ENCODE measurements at places on chromosomes 4 and X.

- no peak for DNase-seq
Observed at GRCh38 chr4:153471698-153472093, 5.5 kb downstream of the TMEM131L start.

DNA sequence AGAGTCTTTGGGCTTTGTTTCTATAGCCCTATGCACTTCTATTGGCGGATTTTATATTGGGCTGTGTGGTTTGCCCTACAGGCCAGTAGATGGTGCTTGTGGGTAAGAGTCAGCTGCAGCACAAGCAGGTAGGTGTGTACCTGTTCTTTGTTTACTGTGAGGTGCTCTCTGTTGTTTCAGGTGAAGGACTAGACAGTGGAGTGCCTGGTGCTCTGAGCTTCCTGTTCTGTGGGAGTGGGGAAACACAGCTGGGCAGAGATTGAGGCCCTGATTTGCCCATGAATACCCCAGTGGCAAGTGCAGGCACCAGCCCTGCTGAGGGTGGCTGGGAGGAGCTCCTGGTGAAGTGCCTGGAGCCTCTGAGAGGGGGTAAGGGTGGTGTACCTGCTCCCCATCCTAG, 26.3 kb upstream of the UCP1 start:
- DNase-seq = no peak

- DNase-seq = no peak
Observed at GRCh38 chr4:22435652-22436051, 80.2 kb downstream of the ADGRA3 start.

DNA sequence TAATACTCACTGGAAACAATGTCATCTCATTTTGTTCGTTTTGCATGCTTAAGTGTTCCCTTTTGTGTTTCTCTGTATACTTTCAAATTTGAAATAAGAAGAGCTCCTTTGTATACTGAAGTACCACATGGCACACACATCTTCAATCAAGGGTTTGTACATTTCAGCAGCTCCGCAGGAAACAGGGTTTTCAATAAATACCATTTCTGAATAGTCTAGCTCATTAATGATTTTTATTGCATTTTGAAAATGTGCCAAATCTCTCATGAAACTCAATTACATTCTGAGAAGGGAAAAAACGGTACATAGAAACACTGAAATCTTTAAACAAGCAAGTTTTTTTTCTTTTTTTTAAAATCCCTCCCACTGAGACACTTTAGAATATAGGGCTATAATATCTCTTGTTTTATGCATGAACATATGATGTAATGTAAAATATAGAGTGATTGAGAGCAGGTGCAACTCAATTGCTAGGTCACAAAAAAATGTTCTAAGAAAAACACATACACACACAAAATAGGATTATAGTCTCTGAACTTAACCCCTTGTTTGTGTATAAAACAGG, 914.2 kb upstream of the PCDH7 start:
- DNase-seq = no peak

GRCh38 chrX:16213961-16214360, 46.7 kb downstream of the MAGEB17 start:
- peak; percentile 41 for DNase-seq

- no peak for DNase-seq
Observed at GRCh38 chr4:139802931-139803330, 137.3 kb downstream of the MGST2 start.

DNA sequence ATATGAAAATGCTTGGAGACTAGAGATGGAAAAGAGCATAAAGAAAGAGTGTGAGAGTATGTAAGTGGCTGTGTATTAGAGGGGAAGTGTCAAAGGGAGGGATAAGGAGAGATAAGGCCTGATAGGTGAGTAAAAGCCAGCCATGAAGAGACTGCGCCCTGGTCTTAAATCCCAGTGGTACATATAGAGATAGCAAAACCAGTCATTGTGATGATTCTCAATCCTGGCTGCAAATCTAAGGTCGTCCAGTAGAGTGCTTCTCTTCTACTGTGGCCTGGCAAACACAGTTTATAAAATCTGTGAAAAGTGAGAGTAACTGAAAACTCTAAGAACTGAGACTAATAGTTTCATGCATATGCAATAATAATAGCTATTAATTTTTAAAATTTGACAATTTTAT, 86.9 kb downstream of the MAB21L2 start:
- no peak for DNase-seq

GRCh38 chrX:3599802-3600430, 113.5 kb downstream of the PRKX start:
- no peak for DNase-seq

GRCh38 chr4:1072830-1073446, 40.4 kb downstream of the RNF212 start:
- DNase-seq = no peak

DNA sequence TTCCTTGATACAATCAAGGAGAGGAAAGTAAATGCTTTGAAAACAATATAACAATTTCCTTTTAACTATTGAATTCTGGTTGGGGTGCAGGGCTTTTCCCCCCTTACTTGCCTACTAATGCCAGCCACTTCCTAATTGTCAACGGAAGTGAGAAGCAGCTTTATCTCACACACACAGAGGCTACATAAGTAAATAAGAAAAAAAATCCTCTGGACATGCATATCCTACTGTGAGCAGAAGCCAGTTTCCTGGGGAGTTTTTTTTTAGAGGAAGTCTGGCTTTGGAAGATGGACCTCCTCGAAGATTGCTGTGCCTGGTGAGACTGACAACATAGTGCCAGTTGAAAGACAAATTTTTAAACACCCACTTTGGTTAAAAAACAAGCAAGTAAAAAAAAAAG, 180.6 kb downstream of the OPHN1 start:
- DNase-seq = no peak

- DNase-seq = no peak
Observed at GRCh38 chr4:128513664-128514484, 226.3 kb upstream of the PGRMC2 start.

GRCh38 chr4:70874268-70875156, 27.7 kb upstream of the MOB1B start:
- DNase-seq = no peak
